ENCODE measurements at places on chromosomes 16 and 17.

GRCh38 chr17:46895171-46895570 is 27.8 kb upstream of the GOSR2 start:
- no peak for DNase-seq

DNA sequence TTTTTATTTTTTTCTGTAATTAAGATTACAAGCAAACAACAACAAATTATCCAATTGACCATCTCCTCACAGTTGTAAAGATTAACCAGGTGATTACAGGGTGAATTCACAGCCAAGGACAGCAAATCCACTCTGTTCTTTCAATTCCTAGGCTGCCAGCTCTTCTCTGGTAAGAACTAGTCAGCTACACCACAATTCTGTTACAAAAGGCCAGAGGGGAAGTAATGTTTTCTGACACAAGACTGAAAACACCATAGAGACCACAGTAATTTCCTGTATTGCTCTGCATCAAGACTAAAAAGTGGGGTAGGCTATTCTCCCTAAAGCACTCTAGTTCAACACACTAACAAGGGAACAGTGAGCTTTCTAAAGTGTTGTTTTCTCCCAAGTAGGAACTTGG is 10.6 kb downstream of the CA10 start:
- no peak for DNase-seq

DNA sequence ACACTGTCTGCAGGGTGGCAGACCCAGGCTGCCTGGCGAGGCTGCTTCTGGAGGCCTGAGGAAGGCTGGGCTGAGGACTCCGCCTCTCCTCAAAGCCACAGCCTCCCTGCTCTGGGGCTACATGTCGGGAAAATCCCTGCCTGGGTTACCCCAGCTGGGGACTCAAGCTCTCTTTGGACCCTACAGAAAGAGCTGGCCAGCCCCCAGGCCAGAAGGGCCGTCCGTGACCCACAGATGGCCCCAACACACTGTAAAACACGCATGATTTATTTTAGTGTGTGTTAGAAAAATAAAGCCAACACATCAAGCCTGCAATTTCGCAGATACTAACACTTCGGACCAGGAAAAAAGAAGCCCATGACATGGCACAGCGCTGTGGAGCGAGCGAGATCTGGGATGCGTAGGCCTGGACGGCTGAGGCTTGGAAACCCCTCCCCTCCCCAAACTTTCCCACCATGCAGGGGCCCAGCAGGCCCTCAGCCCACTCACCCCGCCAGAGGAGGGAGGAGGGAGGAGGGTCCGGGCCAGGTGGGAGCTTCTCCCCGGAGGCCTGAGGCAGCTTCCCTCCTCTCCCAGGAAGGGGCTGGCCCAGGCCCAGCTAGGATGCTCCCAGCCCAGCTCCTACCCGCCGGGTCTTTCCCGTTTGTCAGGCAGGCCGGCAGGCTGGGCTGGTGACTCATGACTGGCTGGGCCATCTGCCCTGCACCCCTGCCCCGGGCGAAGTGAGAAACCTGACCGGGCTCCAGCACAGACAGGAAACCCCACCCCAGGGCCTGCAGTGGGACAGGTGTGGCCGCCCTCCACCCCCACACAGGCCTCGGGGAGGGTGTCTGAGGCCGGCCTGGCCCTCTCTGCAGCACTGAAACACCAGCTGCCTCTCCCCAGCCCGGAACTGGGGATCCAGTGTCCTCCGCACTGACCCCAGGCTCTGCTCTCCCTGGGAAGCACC is 34.1 kb upstream of the SLC38A10 start:
- no peak for DNase-seq

- DNase-seq = no peak
Observed at GRCh38 chr17:81444610-81445339, 49.5 kb downstream of the BAHCC1 start.

- no peak for DNase-seq
Observed at GRCh38 chr17:34252444-34253138, 2.5 kb upstream of the CCL2 start.

- no peak for DNase-seq
Observed at GRCh38 chr17:63240106-63240505, 206.0 kb downstream of the CYB561 start.

GRCh38 chr16:73289232-73289631 is 241.3 kb upstream of the ZFHX3 start:
- DNase-seq = no peak

DNA sequence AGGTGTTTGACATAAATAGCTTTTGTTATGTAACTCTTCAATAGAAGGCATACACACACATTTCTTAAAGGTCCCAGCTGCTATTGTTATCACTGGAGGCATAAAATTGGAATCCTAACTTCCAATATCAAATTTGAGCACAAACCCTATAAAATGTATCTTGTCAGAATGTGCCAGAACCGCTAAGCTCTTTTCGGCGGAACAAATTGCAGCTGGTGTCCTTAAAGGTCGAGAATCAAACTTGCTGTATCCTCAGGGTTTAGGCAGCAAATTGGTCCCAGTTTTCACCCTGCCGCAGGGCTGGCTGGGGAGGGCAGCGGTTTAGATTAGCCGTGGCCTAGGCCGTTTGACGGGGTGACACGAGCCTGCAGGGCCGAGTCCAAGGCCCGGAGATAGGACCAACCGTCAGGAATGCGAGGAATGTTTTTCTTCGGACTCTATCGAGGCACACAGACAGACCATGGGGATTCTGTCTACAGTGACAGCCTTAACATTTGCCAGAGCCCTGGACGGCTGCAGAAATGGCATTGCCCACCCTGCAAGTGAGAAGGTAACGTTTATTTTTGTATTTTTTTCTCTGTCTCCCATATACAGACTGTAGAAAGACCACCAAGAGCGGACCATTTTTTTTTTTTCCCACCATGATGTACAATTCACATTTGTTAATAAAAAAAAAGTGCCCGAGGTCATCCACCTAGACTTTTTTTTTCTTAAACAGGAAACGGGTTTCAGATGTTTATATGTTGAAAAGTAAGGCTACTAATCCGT is 297.1 kb downstream of the IRF8 start:
- DNase-seq = no peak

GRCh38 chr16:12124742-12125141 is 148.2 kb downstream of the SNX29 start:
- DNase-seq = no peak

- no peak for DNase-seq
Observed at GRCh38 chr16:12257926-12258561, 281.5 kb downstream of the SNX29 start.

GRCh38 chr17:82674656-82675475 is 23.6 kb downstream of the RAB40B start:
- DNase-seq = no peak

DNA sequence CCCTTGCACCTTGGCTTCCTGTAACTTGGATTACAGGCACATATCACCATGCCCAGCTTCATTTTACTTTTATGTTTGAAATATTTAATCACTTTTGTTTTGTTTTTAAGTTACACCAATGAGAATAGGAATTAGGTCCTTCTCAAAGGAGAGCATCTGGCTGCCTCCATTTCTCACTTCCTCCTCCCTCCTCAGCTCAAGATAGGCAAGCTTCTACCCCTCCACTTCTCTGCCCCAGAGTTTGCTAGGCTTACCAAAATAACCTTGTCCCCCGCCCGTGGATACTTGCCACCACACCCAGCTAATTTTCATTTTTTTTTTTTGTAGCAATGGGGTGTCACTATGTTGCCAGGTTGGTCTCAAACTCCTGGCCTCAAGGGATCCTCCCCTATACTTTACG is 17.9 kb downstream of the GABARAPL2 start:
- DNase-seq = no peak

GRCh38 chr17:82948081-82948511 is 108.3 kb upstream of the ZNF750 start:
- DNase-seq = no peak

DNA sequence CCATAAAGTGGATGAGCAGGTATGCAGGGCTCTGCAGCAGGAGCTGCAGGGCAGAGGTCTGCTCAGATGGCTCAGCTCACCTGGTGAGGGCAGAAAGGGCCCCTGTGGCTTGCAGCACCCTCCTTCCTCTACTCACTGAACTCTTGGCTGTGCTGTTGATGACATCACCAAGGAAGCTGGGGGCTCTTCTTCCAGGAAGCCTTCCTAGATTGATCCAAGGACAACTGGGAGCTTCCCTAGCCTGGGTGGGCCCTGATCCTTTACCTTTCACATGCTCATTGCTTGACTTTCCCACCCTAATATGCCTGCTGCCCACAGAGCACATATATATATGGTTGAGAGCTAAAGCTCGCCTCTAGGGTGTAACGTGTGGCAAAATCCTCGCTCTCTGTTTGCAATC is 2.5 kb downstream of the KIF19 start:
- DNase-seq = no peak

DNA sequence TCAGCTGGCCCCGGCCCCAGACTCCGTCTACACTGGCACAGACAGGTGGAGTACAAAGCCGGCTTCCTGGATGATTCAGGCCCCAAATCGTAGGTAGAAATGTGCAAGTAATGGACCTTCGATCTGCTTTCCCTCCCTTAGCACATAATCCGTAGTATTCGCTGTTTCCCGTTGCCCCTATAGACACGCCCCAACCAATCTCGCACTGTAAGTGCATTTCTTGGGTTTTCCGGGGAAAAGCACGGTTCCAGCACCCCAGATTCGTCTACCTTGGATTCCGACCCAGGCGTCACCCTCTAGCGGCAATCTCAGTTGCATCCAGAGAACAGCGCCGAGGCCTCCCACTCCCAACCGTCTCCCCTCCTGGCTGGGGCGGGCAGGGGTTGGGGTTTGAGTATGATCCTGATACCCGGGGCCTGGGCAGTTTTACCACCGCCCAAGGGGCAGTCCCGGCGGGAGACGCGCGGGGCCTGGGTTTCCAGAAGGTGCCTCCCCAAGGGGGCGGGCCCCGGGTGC is 12.1 kb upstream of the FOXF1 start:
- DNase-seq = no peak

Measured in NCI-H2081 treated with DMSO at 0.1 percent for 48 hours (cell line).